ENCODE measurements at places on chromosomes 7 and 10. TPM values are rescaled to one million over a fixed set of nuclear protein-coding genes. Genes with fewer than 3 reads are reported as not detected.

The GNAT3 gene
- not detected for total RNA-seq

GRCh38 chr10:50506861-50507573 is 116.7 kb downstream of the SGMS1 start:
- DNase-seq = no peak

- no peak for DNase-seq
Measured at GRCh38 chr7:69653806-69654205, 55.5 kb downstream of the AUTS2 start.

GRCh38 chr10:68047122-68047521 is 28.0 kb downstream of the HERC4 start:
- no peak for DNase-seq

GRCh38 chr7:459584-460373 is 59.9 kb downstream of the PDGFA start:
- no peak for DNase-seq

All from CD8-positive, alpha-beta memory T cell (primary cell).